ENCODE measurements at places on chromosomes 5 and 9.

- no peak for DNase-seq
Observed at GRCh38 chr5:145968970-145969713, 32.8 kb downstream of the SH3RF2 start.

- no peak for DNase-seq
Observed at GRCh38 chr9:27590651-27591050, 17.4 kb upstream of the C9orf72 start.

DNA sequence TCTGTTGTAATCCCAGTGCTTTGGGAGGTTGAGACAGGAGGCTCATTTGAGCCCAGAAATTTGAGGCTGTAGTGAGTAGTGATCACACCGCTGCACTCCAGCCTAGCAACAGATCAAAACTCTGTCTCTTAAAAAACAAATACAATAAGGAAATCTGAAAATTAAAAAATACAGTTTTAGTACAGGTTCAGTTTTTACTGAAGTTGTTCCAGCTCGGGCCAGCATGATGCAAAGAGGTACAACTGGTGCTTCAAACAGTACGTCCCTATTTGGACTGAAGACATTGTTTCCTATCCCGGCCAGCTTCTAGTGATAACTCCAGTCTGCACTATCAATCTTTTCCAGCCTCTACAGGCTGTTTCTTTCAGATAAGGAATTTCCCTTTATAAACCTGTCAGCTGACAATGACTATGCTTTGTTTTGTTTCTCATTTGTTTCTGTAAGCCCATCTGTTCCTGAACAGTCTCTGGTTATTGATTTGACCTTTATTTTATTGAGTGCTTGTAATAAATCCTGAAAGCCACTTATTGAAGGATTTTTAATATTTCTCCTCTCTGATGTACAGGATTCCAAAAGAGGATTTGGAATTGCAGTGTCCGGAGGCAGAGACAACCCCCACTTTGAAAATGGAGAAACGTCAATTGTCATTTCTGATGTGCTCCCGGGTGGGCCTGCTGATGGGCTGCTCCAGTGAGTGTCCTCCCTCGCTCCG lies 41.9 kb downstream of the TJP2 start:
- DNase-seq, result no peak

DNA sequence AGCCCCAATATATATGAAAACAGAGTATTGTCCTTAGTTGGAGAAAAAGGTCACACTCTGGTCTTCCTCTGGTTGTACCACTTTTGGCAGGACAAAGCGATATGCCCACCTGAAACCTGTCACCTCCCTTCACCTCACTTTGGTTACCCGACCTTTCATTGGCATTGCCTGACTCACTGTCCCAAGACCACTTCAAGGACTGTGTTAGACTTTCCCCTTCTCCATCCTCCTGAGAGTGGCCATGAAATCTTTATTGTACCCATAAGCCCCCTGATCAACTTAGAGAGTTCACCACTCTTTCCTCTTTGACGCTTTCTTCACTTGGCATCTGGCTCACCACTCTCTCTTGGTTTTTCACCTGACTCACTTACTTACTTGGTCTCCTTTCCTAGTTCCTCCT lies 32.4 kb upstream of the AP3B1 start:
- DNase-seq, result no peak

GRCh38 chr5:76690704-76691466 lies 25.0 kb upstream of the F2R start:
- no peak for DNase-seq

- no peak for DNase-seq
Observed at GRCh38 chr5:153900703-153901395, 137.9 kb downstream of the FAM114A2 start.

DNA sequence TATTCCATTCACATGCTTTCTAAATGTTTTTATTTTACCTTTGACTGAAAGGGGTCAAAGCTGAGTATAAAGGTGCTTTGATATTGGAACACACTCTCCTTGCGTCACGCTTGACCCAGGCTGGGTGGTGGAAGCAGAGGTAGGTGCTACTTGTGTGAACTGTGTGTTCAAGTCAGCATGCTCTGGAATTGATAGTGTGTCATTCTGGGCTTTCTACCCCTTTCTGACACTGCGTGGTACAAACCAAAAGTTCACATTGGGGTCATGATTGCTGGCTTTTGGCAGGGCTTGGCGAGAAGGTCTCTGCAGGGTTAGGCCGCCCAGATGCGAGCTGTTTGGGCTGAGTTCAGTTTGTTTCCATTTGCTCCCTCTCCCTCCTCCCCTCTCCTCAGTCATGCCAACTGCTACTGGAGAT lies 131.8 kb downstream of the ADAMTSL1 start:
- DNase-seq, result no peak

DNA sequence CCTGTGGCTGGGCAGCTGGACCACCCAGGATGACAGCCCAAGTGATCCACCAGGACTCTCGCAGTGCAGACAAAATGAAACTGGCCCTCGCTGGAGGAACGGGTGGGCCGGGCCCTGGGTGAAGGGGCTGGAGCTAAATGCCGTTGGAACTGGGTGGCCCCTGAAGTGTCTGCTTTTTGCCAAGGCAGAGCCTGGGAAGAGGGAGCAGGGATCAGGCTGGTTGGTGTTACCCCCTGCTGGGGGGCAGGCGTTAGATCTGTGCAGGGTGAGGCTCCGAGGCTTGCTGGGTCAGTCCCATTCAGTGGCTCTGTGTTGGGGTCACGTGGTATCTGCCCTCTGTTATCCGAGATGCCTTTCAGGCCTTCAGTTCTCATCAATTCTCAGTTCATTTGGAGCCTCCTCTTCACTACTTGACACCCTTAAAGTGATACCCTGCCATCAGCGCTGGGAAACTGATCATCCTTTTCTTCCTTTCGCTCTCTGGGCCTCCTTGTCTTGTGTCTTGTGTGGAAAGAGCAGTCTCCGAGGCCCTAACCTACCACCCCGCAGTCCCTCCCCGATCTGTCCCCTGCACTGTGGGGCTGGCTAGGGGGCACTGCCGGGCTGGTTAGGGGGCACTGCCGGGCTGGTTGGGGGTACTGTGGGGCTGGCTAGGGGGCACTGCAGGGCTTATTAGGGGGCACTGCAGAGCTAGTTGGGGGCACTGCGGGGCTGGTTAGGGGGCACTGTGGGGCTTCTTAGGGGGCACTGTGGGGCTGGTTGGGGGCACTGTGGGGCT lies 37.3 kb downstream of the COL5A1 start:
- DNase-seq, result no peak

- no peak for DNase-seq
Observed at GRCh38 chr9:122127396-122127798, 32.2 kb downstream of the NDUFA8 start.

DNA sequence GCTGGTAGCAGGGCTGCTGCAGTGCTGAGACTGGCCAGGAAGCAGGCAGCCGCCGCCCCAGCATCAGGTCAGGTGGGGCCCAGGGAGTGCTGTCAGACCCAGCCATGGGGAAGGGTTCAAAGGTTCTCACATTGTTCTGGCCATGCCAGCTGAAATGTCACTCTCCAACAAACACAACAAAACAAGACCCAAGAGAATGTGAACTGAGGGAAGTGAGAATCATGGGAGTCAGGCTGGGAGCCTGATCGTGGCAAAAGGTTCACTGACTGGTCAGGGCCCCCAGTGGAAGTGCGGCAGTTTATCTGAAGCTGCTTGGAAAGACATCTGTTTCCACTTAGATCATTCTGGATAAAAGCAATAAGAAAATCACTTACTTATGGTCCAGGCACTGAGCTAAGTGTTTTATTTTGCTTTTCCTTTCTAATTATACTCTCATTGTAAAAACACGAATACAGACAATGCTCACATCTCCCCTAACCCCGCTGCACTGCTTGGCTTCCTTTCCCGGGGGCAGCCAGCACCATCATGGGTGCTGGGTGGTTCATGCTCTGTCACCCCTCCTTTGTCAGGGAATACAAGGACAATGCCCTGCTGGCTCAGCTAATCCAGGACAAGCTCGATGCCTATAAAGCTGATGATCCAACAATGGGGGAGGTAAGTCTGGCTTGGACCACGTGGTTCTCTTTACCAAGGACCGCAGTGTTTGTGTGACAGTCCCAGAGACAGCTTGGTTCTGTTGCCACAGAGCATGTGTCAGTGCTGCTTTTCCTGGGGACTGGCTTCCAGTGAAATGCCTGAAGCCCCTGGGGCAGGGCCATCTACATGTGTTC lies 41.9 kb upstream of the CFAP157 start:
- DNase-seq, result no peak

GRCh38 chr5:82163452-82164175 lies 114.5 kb downstream of the RPS23 start:
- no peak for DNase-seq

GRCh38 chr9:115328228-115328627 lies 210.3 kb upstream of the TNC start:
- no peak for DNase-seq

- DNase-seq, result peak; percentile 75
Observed at GRCh38 chr5:100900796-100901781, 2.0 kb downstream of the ST8SIA4 start.

DNA sequence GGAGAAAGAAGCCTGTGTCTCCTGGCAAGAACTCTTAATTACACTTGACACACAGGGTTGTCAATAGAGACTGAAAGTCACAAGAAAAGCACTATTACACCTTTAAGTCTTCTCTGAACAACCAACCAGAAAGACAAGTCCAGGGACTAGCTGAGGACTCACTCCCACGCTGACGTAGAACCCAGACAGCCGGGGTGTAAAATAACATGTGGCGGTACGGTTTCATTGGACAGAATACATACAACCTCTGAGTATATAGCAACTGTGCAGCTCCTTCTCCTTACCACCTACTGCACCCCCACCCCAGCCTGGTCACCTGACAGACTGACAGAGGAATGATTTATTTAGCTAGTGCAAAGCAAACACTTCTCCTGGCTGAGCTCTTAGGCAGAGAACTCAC lies 103.4 kb upstream of the RASEF start:
- no peak for DNase-seq

DNA sequence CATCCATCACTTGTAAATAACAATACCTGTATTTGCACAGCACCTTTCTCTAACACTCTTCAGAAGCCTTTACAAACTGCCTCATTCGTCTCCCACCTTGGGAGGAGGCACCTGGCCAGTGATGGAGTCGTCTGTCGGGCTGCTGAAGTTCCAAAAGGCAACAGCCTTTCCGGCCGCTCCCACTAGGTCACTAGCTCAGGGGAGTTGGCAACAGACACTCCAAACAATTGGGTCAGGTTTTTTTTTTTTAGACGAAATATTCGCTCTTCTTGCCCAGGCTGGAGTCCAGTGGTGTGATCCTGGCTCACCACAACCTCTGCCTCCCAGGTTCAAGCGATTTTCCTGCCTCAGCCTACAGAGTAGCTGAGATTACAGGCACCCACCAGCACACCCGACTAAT lies 4.0 kb downstream of the DAP start:
- no peak for DNase-seq

GRCh38 chr9:108672475-108673190 lies 183.2 kb downstream of the ACTL7B start:
- DNase-seq, result no peak

GRCh38 chr5:10439692-10440091 lies 2.0 kb upstream of the ROPN1L start:
- DNase-seq, result no peak

DNA sequence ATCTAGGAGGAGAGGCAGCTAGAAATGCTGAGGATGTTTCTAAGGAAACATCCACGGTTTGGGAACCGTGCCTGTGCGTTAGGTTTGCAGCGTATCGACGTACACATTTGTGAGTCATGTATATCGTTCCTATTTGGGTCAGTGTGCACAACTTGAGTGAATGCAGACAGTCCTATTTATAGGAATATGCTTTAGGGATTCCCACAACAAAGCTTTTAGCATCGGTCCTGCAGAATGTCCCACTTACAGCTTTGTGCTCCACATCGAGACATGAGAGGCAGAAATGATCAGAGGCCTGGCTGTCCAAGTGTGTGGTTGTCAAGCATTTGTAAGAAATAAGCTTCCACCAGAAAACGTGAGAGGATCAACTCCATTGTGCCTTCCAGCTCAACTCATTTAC lies 1282.7 kb upstream of the WWC1 start:
- no peak for DNase-seq

DNA sequence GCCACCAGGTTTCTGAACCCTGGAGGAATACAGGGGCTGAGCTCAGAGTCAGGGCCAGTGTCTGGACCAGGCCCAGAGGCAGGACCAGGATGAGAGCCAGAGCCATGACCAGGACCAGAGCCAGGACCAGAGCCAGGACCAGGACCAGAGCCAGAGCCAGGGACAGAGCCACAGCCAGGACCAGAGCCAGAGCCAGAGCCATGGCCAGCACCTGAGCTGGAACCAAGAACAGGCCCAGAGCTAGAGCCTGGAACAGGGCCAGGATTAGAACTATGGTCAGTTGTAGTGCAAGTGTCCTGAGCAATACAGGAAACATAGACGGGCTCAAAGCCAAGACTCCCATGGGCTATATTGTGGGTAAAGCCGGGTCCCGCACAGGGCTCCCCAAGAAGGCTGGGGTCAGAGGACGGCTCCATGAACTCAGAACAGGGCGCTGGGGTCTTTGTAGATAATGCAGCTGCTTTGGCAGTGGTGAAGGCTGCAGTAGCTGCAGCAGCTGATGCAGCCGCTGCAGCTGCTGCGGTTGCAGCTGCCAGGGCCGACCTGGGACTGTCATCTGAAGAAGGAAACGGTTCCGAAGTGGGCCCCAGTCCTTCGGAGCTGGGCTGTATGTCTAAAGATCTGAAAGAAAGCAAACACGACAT lies 559 bp downstream of the SPAG8 start:
- no peak for DNase-seq

- DNase-seq, result no peak
Observed at GRCh38 chr5:13027874-13028273, 916.6 kb downstream of the DNAH5 start.

DNA sequence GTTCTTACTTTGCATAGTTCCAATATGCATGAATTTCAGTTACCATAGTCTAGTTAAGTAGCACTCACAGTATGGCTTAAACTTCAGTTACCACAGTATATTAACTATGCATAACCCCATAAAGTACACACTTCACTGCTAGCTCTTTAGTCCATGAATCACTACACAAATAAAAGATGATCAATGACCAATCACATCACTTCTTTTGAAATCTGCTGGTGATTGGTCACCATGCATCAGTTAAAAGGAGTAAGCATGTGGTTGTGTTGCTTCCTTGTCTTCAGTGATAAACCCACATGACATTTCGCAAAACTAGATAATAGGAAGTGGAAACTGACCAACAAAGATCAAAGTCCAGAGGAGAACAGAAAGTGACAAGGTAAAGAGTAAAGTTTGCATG lies 79.0 kb downstream of the TAF11L14 start:
- no peak for DNase-seq

DNA sequence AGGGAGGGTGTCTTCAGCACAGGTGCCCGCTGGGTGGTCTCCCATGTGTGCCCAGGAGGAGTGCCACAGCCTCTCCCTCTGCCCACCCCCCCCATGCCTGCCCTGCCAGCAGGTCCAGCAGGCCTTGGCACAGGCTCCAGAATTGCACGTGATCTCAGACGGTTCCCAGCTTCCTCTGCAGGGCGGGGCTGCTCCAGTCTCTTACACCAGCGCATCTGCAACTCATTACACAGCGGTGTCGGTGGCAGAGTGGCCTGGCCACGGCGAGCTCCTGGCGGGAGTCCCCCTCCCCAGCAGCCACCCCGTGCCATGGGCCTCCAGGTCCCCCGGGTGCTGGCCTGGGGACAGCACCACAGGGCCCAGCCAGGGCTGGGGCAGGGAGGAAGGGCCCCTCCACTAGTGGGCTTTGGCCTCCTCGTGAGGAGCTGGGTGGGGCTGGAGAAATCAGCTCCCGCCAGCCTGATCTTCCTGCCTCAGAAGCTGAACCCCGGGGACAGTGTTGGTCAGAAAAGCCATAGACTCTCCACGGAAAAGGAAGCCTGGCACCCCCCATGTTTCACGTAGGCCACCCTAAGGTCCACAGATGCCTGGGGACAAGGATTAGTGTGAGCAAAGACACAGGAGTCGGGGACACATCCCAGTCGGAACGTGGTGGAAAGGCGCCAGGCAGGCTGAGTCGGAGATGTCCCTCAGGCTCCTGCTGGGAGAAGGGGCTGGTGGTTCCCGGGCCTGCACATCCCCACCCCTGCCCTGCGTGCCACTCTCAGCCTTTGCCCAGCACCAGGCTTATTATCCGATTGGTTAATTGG lies 40.2 kb downstream of the RXRA start:
- no peak for DNase-seq
